ENCODE measurements at places on chromosomes 16 and 17.
A peak's percentile ranks its signal among the peaks of the same experiment; 100 is the strongest.

- no peak for DNase-seq
Measured at GRCh38 chr16:78102865-78103264, 3.4 kb downstream of the WWOX start.

GRCh38 chr17:43442711-43443110, 41.1 kb upstream of the DHX8 start:
- no peak for DNase-seq

- DNase-seq, result no peak
Measured at GRCh38 chr17:70158591-70158990, 10.7 kb upstream of the KCNJ2 start.

DNA sequence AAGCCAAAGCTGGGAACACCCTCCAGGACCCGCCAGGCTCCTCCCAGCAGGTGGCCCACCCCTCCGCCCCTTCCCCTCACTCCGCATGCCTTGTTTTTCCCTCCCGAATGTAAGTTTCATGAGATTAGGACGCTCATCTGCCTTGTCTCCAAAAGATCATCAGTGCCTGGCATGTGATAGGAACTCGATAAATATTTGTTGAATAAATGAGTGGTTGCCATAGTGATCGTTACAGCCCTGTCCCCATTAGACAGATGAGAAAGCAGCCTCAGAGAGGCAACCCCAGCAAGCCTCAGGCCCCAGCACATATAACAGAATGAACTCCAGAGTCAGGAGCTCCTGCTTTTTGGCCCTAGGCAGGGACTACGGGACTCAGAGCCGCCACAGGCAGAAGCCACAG, 5.0 kb downstream of the CAMKK1 start:
- no peak for DNase-seq

DNA sequence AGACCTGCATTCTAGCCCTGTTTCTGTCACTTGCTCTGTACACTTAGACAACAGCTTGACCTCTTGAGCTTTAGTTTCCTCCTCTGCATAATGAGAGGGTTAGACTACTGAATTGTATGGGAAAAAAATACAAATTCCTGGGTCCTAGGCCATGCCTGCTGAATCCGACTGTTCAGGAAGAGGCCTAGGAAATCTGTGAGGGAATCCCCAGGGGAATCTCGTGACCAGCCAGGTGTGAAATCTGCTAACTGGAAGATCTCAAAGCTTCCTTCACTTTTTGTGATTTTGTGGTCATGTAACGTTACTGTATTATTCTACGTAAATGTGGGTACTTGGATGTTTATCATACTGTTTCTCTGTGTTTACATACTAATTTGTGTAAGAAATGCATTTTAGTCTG, 58.2 kb downstream of the CYLD start:
- no peak for DNase-seq

GRCh38 chr17:63425483-63425882, 20.6 kb downstream of the CYB561 start:
- peak; percentile 71 for DNase-seq

DNA sequence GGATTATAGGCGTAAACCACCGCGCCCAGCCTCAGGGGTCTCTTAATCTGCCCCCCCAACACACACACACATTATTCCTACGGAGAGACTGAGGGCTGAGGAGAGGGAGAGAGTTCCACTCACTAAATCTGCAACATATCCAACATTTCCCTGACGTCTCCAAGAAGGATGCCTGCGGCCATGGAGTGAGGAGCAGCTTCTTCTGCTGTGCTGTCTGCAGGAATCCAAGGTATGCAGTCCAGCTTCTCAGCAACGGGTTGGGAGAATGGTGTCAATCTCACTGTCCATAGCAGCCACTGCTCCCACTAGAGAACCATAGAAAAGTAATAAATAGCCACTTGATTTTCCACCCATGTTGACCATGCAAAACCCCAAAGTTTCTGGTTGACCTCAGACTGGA, 5.1 kb upstream of the PLXDC1 start:
- DNase-seq, result no peak

DNA sequence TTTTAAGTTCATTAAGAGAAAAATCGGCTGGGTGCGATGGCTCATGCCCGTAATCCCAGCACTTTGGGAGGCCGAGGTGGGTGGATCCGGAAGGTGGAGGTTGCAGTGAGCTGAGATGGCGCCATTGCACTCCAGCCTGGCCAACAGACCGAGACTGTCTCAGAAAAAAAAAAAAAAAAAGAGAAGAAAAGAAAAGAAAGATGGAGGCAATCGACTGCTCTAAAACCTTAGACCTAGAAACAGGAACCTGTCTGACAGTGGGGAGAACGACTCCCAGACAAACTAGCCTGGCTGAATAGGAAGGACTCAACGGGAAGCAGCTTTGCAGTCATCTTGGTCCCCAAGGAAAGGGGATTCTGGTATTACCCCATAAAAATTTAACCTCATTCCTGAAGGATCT, 13.7 kb downstream of the MRC2 start:
- DNase-seq, result no peak

DNA sequence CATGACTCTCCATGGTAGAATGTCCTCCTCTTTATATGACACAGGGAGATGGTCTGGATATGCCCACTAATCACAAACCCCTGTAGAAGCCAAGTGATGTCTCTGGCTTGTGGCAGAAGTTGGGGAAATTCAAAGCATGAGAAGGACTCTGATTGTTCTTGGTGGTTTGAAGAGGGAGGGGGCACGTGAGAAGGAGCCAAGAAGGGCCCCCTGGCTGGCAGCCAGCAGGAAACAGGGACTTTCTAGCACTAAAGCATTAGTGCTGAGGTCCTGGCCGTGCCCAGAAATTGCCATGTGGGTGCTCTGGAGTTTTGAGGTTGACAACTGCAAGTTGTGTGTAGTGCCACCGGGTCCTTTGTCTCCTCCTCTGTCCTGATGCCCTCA, 199.9 kb downstream of the LGALS9B start:
- DNase-seq, result peak; percentile 46

- peak; percentile 42 for DNase-seq
Measured at GRCh38 chr17:65231662-65232335, 94.6 kb downstream of the RGS9 start.

- no peak for DNase-seq
Measured at GRCh38 chr16:2155977-2156848, 631 bp downstream of the TRAF7 start.

GRCh38 chr17:44191941-44192496, 5.2 kb downstream of the TMUB2 start:
- DNase-seq, result no peak

DNA sequence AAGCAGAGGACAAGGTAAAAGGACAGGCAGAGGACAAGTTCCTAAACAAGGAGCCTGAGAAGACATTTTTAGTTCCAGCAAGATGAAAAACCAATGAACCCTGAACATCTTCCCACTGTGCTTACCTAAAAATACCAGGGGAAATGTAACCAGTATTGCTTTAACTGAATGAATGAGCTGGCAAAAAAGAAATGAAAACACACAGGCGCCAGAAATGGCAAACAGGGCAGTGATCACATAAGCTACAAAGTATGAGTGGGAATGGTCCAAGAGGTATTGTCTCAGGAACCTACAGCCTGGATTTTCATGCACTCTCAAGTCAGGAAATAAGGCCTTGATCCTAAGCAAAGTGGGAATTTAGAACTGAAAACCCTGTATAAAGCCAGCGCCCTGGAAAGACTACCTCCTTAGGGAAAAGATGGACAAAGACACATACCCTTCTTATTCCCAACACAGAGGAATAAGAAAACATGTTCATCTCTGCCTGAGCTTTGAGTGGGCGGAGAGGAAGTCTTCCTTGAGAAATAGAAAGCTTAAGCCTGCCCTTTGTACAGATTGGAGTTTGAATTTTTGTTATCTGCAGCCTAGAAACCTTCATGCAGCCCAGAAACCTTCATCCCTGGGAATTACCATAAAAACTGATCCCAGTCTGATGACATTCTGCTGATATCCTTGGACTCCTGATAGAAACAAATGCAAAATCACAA, 2.1 kb downstream of the CMTM2 start:
- DNase-seq, result no peak

GRCh38 chr17:39979893-39980350, 685 bp upstream of the PSMD3 start:
- no peak for DNase-seq

- no peak for DNase-seq
Measured at GRCh38 chr16:9909072-9909825, 273.0 kb downstream of the GRIN2A start.

GRCh38 chr16:84740596-84741116, 40.9 kb downstream of the USP10 start:
- no peak for DNase-seq

DNA sequence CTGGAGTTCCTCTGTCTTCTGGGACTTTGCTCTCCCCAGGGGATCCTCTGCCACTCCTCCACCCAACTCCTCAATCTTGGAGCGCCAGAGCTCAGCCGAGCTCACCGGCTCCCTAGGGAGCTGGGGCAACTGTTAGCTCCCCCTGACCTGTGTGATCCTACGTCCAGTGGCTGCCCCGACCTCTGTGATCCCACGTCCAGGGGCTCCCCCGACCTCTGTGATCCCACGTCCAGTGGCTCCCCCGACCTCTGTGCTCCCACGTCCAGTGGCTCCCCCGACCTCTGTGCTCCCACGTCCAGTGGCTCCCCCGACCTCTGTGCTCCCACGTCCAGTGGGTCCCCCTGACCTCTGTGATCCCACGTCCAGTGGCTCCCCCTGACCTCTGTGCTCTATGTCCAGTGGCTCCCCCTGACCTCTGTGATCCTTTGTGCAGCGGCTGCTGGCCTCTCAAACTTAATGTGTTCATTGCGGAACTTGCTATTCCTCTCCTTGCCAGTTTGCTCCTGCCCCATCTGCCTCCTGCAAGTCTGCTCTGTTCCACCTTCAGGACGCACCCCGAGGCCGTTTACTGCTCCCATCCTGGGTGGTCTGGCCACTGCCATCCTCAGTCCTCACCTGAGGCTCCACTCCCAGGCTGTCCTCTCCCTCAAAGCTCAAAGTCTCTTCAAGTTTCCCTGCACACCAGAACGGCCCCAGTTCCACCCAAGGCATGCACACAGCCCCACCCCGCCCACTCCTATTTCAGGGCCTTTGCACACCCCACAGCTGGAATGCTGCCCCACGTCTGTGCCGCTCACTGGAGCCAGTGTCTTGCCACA, 2.8 kb downstream of the VPS9D1 start:
- DNase-seq, result no peak

DNA sequence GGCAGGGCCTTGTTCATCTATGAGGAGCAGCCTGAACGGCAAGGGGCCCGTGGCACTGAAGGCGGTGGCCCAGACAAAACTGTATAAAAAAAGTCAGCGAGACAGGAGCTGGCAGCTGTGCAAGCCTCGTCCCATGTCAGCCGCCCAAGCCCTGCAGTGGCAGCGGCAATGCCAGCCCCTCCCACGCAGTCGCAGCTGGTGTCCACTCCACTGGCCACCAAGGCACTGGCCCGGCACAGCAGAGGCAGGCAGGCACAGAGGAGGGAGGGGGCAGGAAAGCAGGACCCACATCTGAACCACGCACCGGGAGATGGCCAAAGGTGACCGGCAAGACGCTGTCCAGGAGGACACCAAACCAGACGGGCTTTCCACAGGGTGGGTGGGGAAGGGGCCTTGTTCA, 15.9 kb upstream of the C16orf95 start:
- DNase-seq, result no peak

- DNase-seq, result peak; percentile 16
Measured at GRCh38 chr16:2865651-2866050, 7.7 kb upstream of the PRSS22 start.

DNA sequence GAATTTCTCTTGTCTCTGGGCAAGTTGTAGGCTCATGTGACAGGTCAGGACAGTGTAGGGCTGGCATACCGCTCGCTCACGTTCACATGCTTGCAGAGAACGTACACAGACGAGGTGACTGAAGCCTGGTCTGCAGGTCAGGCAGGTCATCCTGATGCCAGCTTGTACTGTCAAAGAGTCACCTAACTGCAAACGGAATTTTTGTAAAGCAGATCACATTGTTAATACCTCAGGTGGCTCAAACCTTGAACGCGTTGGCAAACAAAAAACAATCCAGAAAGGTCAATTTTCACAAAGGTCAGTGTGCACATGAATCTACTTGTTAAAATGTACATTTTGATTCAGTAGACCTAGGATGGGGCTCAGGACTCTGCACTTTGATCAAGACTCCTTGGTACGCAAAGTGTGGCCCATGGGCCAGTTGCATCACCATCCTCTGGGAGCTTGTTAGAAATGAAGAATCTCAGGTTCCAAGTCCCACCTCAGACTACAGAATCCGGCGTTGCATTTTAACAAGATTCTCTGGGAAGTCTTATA, 28.6 kb downstream of the ANKRD40 start:
- DNase-seq, result no peak

DNA sequence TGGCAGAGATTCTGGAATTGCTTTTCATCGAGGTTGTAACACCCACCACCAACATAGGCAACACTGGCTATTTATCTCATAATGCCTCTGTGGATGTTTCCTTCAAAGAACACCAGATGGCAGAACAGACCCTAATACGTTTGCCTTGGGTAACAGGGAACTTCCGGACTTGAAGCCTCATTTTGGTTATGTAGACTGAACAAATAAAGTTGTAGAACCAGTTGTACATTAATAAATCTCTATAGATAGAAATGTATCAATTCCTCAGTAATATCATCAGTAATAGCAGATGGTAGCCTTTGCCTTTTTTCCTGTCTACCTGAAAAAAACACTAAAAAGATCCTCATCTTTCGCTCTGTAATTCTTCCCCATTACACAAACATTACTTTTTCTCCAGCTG, 25.9 kb upstream of the APOH start:
- peak; percentile 70 for DNase-seq

GRCh38 chr16:27287051-27287811, 18.7 kb upstream of the NSMCE1 start:
- DNase-seq, result no peak

- DNase-seq, result no peak
Measured at GRCh38 chr17:30230596-30231125, 4.8 kb downstream of the SLC6A4 start.

GRCh38 chr17:50576864-50577263, 16.3 kb downstream of the CACNA1G start:
- no peak for DNase-seq

DNA sequence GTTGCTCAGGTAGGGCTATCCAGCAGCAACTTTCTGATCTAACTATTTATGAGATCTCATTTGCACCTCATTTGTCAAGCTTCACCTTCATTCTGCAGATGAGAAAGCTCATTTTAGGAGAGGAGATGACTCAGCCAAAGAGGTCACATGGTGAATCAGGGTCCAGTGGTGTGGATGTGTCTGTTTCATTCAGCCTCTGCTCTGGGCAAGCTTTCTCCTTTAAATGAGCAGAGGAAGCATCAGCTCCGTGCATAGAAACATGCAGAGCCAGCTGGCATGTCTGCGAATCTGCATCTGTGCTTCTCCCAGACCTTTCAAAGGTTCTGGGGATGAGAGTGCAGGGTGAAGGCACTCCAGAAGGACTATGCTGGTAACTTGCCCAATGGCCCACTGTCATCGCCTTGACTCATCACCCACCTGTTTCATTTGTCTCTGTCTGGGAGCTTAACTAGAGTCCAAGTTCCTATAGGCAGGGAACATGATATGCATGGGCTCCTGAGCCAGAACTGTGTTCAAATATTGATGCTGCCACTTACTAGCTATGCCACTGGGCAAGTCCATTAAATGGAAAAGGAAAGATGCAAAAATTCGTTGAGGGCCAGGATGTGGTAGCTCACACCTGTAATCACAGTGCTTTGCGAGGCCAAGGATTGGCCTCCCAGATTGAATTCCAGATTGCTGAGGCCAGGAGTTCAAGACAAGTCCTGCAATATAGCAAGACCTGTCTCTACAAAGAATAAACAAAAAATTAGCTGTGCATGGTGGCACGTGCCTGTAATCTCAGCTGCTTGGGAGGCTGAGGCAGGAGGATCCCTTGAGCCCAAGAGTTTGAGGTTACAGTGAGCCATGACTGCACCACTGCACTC, 67.1 kb upstream of the NLK start:
- DNase-seq, result no peak

GRCh38 chr17:82963104-82963950, 116.1 kb upstream of the METRNL start:
- peak; percentile 25 for DNase-seq

GRCh38 chr17:9261081-9262012, 240.0 kb downstream of the NTN1 start:
- DNase-seq, result no peak

Data from CD4-positive, alpha-beta memory T cell (primary cell).